IgD-negative memory B cell (primary cell): ENCODE measurements at places on chromosomes 13 and 19. TPM values are rescaled to one million over a fixed set of nuclear protein-coding genes. Genes with fewer than 3 reads are reported as not detected.

Gene CLASRP
- polyA plus RNA-seq = 27.0 TPM

Gene LRFN3
- 0.15 TPM for polyA plus RNA-seq

Gene TNNT1
- polyA plus RNA-seq = not detected

Gene DIRAS1
- 0.64 TPM for polyA plus RNA-seq
